ENCODE measurements at places on chromosomes 1 and 21.

DNA sequence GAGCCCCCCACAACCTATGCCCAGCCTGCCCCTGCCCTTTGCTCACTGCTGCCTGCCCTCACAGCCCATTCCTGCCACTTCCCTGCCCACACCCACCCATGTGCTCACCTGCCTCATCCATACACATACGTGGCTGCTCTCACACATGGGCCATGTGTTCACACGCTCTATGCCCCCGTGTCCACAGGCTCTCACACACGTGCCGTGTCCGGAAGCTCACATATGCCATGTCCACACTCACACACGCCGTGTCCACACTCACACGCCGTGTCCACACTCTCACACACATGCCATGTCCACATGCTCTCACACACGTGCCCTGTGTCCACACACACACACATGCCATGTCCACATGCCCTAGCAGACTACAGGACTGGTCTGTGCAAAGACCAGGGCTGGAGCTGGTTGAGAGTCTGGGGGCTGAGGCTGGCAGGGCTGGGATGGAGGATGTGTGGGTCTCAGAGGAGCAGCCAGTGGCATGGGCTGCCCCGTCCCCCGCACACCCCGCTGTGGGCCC is 583 bp upstream of the RNF223 start:
- no peak for DNase-seq

DNA sequence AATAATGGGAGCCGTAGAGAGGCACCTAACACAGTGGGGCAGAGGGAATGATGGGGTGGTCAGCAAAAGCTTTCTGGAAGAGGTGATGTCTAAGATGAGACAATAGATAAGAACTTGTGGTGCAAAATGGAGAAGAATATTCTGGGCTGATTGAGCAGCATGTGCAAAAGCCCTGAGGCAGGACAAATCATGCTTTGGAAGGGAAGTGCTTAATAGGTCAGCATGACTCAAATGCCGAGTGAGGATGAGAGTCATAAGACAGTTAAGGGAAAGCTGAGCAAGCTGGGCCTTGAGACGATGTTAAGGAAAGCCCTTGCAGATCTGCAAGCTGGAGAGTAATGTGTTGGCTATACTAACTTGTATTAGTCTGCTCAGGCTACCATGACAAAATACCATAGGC is 37.3 kb upstream of the ASB17 start:
- DNase-seq = peak; percentile 21

- DNase-seq = no peak
Measured at GRCh38 chr1:7703321-7704213, 67.5 kb upstream of the VAMP3 start.

DNA sequence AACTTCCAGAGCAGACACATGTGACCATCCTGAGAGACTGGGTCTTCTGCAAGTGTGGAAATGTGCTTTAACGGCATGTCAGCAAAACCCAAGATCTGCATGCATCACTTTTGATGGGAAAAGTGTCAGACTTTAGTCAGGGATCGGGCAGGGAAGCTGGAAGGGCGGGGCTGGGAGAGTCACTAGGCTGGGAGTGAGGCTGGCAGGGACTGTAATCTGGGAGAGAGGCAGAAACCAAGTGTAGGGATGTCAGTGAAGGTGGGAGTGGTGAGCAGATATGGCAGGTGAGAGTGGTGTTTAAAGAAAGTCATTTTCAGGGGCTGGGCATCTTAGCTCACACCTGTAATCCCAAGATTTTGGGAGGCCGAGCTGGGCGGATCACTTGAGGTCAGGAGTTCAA is 11.3 kb downstream of the CDA start:
- DNase-seq = no peak

DNA sequence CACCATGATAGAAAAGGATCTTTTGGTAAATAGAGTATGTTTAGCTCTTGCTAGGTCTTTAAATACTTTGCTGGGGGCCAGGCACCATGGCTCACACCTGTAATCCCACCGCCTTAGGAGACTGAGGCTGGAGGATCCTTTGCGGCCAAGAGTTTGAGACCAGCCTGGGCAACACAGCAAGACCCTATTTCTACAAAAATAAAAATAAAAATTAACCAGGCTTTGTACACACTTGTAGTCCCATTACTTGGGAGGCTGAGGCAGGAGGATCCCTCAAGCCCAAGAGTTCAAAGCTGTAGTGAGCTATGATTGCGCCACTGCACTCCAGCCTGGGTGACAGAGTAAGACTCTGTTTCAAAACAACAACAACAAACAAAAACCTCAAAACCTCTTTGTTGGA is 1.1 kb upstream of the KCNE2 start:
- no peak for DNase-seq

DNA sequence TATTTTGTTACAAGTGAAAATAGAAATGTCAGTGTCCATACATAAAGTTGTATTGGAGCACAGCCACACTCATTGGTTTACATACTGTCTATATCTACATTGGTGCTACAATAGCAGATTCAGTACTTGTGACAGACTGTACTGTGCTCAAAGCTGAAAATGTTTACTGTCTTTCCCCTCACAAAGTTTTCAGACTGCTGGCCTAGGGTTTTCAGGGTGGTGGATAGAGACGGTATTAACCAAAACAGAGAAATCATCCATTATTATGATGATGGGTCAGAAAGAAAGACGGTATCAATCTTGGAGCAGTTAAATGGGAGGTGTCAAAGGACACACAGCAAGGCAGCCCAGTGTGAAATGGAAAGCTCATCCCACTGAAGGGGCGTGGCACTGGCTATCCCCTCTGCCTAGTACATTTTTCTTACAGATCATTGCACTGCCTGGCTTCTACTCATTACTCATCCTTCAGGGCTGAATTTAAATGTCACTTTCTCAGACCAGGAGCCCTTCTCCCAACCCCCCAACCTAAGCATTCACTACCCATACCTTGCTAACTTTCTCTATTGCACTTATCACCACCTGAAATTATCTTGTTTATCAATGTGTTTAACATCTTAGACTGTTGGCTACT is 10.2 kb downstream of the JAK1 start:
- DNase-seq = peak; percentile 77

- peak; percentile 84 for DNase-seq
Measured at GRCh38 chr1:193730017-193730416, 543.6 kb upstream of the B3GALT2 start.

DNA sequence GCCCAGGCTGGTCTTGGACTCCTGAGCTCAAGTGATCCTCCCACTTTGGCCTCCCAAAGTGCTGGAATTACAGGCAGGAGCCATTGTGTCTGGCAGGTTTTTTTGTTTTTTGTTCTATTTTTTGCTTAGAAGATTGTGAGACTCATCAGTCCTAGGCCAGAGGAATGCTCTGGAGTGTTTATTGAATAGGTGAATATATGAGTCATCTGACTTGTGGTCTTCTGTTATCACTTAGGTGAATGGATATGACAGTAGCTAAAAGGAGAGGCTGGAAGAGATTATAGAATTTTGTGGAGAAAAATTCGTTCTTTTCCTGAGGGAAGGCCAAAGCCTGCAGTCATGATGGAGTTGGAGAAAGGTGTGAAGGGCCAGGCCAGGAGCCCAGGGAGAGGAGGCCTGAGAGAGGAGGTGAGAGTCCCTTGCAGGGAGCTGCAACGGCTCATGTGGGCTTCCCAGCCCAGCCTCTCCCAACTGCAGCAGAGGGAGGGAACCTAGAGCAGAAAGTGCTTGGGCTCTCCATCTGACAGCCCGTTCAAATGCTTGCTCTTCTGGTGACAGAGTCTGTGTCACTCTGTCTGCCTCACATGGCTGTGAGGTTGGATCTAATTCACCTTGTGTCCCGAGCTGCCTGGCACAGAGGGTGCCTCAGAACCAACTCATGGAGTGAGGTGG is 31.6 kb upstream of the ACOT11 start:
- DNase-seq = no peak
